ENCODE measurements at places on chromosomes 7 and 10.
A peak's percentile ranks its signal among the peaks of the same experiment; 100 is the strongest.

DNA sequence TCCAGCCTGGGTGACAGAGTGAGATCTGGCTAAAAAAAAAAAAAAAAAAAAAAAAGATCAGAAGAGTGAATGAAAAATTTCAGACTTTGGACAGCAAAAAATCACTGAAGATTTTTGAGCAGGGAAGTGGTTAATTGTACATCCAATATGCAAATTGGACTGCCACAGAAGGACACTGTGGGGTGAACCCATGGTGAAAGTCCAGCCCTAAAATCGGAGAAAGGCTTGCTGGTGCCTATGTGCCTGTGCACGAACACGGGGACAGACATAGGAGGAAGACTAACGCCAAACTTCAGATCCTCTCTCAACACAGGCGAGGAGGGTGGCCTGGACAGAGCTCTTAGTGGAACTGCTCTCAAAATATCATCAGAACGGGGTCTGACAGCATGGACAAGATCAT is 65.5 kb downstream of the FAM171A1 start:
- DNase-seq: no peak

DNA sequence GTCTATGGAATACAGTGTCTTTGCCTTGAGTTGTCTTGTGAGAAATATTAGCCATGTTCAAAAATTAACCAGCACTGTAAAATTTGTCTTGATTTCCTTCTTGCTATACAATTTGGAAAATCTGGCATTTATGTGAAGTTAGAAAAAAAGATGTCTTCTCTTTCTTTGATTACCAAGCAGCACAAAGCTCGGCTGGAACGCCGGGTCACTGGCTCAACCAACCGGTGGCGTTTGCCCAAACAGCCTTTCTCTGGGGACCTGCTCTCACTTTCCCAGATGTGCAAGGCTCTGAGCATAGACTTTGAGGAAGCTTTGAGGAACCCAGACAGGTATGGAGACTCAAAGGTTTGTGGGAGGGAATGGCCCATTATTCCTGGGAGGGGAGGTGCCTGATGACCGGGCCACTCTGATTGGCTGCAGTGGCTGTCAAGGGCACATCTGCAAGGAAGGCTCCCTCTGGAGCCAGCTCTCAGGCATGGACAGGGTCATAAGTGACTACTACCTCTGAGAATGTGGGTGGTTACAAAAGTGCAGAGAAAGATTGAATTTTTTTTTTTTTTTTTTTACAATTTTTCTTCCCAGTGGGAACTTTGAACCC is 5.6 kb downstream of the BTBD16 start:
- peak; percentile 54 for DNase-seq

DNA sequence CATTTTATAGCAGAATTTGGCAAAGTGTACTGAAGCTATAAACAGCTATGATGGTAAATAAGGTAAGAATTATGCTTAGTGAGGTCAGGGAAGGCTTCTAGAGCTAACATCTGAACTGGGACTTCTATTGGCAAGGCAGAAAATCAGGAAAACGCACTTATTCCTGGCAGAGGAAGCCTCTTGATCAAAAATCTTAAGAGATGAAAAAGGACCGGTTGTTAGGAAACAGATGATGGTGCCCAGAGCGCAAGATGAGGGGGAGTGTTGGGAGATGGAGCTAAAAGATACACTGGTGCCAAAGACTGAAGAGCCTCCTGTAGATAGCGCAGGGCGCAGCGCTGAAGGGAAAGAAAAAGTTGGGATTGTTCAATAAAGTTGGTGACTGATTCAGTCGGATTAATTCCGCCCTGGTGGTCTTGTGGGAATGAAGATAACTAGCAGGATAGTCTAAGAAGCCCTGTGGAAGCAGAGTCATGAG is 550 bp upstream of the CALU start:
- no peak for DNase-seq

GRCh38 chr10:128896963-128897362 is 570.1 kb upstream of the MGMT start:
- no peak for DNase-seq

- no peak for DNase-seq
These were observed 743.4 kb downstream of the TNS3 start for GRCh38 chr7:46838463-46838862.

- DNase-seq: no peak
These were observed 72.1 kb downstream of the GRB10 start for GRCh38 chr7:50710441-50711154.

- no peak for DNase-seq
These were observed 330.0 kb upstream of the C7orf33 start for GRCh38 chr7:148260599-148260998.

DNA sequence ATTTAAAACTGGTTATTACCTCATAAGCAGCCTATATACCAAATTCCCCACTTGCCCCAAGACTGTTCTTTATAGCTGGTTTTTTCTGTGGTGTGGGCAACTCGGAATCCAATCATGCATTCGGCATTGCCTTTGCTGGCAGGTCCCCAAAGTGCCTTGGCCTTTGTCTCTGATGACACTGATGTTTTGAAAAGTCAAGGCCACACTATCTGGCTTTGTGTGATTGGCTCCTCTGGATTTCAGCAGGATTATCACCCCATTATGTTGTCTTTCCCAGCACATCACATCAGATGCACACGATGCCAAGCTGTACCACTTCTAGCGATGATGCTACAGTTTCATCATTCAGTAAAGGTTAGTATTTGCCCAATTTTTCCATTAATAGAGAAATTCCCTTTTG is 97.7 kb downstream of the USP6NL start:
- no peak for DNase-seq

DNA sequence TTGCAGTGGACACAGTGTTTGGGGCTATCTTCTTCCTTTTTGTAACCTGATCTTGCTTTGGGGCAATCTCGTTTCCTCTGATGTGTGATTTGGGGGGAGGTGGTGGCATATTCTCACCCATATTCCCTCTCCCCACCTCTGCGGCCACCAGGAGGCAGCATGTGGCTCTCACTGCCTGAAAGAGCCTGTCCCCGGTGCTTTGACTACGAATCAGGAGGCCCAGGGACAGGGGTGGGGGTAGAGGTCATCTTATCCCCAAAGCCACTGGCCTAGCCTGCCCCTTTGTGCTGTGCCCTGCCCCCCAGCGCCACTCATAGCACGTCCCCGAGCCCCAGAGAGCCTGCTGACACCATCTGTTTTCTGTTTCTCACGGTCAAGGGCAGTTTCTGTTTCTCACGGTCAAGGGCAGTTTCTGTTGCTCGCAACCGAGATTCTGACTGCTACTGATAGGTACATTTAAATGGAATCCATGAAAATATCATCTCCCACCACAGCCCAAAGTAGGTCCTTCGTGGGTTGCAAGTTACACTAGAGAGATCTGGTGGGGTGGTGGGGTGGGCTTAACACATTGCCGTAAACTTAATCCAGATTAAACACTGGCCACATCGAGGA is 28.2 kb downstream of the PHYH start:
- no peak for DNase-seq

- no peak for DNase-seq
These were observed 136.2 kb downstream of the ANK3 start for GRCh38 chr10:60253484-60253883.

- DNase-seq: no peak
These were observed 91.1 kb downstream of the VOPP1 start for GRCh38 chr7:55481155-55481554.

GRCh38 chr7:134457210-134457609 is 1.7 kb downstream of the AKR1B1 start:
- no peak for DNase-seq

- DNase-seq: no peak
These were observed 519.1 kb upstream of the FOXK1 start for GRCh38 chr7:4162884-4163564.

- DNase-seq: no peak
These were observed 143.8 kb downstream of the TPST1 start for GRCh38 chr7:66348959-66349358.

DNA sequence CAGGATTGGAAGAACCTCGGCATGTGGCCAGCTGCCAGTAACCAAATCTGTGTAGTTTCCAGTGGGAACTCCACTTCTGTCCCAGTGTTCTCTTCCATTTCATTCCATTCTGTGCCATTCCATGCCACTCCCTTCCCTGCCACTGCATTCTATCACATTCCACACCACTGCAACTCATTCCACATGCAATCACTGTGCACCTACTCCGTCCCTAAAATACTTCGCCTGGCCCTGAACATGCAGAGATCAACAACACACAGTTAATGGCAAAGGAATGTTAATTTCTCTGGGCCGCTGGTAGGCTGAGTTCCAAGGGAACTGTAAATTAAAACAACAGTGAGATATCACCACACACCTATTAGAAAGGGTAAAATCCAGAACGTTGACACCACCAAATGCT is 64.8 kb downstream of the AKR1B1 start:
- no peak for DNase-seq

GRCh38 chr7:146864644-146865043 is 748.0 kb downstream of the CNTNAP2 start:
- DNase-seq: no peak

- no peak for DNase-seq
These were observed 11.7 kb upstream of the ARPC1B start for GRCh38 chr7:99362801-99363200.

DNA sequence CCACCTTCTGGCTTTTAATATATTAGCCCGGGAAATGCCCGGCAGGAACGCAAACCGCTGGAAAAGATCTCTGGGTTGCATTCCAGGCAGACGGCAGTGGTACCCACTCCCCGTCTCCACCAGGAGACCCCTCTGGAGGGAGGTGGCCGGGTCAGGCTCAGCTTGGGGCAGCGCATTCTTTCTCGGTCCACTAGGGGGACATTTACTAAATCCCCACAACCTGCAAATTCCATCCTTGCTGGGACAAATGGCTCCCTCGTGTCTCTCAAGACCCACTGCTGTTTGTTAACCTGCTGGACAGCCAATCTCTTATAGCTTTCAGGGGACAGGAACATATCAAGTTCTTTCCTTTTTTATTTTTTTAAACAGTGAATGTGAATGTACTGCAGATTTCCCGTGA is 45.8 kb upstream of the CARD11 start:
- DNase-seq: peak; percentile 17

- no peak for DNase-seq
These were observed 13.7 kb upstream of the INMT start for GRCh38 chr7:30738026-30738915.

DNA sequence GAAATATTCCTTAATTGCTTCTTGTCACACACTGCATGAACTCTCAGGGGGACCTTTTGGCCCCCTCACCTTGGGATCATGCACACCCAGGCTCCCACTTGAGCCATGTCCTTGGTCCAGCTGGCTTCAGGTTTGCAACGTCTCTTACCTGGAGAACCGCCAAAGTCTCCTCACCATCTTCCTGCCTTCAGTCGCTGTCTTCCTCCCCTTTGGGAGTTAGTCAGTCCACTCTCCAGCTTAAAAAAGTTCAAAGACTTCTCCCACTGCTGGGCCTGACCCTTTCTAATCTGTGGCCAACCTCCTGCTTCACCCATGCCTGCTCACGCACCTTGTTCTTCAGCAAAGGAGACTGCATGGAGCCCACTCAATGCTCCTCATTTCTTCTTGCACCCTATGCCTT is 82.6 kb upstream of the LRRC4 start:
- DNase-seq: no peak

GRCh38 chr7:117087639-117088396 is 134.5 kb downstream of the ST7 start:
- DNase-seq: no peak

DNA sequence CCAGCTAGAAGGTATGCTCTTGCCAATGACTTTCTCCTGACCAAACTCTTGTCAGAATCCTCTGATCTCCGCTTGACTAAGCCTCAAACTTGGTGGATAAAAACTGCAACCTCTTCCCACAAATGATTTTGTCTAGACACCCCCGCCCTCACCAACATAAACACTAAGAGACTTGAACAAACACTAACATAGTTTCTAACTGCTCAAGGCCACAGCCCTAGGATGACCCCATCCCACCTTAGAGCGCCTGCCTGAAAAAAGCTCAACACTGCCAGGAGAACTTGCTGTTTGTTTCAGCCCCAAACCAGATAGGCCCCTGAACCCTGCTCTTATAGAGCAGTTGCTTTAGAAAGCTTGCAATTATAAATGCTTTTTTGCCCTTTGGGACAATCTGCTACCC is 71.8 kb downstream of the LRRN3 start:
- DNase-seq: no peak

DNA sequence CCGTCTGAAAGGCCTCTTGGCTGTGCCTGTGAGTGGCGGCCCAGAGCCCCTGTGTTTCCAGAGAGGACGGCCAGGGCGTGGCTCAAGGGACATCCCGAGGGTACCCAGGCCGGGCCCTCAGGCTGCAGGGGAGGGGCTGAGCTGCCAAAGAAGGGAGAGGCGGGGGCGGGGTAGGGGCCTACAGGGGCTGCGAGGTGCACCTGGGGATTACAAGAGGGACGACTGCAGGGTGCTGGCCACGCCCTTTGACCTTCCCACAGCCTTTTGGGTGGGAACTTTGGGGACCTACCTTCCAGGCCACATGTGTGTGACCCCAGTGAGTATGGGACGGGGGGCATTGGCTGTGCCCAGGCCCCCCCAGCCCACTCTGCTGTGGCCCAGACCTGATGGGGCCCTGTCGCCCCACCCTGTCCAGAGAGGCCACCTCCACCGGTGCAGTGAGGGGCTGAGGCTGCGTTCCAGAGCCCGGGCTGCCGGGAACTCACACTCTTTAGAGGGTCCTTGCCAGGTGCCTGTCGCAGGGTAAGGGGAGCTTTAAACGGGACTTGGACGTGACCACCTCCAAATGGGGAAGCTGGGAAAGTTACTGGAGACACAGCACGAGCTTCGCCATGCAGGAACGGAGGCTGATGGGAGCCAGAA is 19.0 kb upstream of the NKX6-2 start:
- DNase-seq: no peak

GRCh38 chr7:108024538-108024937 is 21.6 kb upstream of the LAMB1 start:
- DNase-seq: no peak

DNA sequence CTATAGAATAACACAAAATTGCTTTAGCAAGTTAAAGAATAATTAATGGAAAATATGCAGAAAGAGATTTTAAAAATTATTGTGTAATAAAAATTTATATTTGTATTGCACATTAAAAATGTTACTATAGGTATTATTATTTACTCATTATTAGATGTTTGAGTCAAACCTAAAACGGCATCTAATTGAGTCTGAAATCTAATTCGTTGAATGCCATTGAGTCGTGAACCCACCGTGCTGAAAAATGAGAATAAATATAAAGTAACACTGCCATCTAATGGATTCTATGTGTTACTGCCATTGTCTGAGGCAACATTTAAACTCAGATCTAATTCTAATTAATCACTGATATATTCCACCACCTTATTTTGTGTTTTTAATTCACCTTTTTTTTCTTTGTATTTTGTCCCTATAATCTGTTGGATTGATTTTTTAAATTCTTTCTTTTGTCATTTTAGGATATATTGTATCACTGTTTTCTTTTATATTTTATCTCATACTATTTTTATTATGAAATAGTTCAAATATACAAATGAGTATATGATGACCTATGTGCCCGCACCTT is 62.2 kb downstream of the SAMD9 start:
- peak; percentile 9 for DNase-seq

GRCh38 chr7:143419880-143420279 is 11.2 kb upstream of the EPHA1 start:
- DNase-seq: no peak

- no peak for DNase-seq
These were observed 86.9 kb downstream of the DAGLB start for GRCh38 chr7:6360841-6361240.

- DNase-seq: no peak
These were observed 86.8 kb upstream of the ZMIZ1 start for GRCh38 chr10:78981970-78982281.

GRCh38 chr7:120609136-120609753 is 248.7 kb downstream of the TSPAN12 start:
- no peak for DNase-seq

- DNase-seq: no peak
These were observed 60.7 kb downstream of the PDIA4 start for GRCh38 chr7:148967602-148968001.
